ENCODE measurements at places on chromosomes 2 and 18.

GRCh38 chr2:230900336-230900995, 24.6 kb downstream of the GPR55 start:
- no peaks in the 10 kb centered on the region for H3K36me3 ChIP-seq
- H3K27me3 ChIP-seq, result peaks cover 2% of the 10 kb centered on the region
- H3K4me1 ChIP-seq, result peaks cover 10% of the 10 kb centered on the region

- H3K27ac ChIP-seq, result no peak overlapping the region
- H3K36me3 ChIP-seq, result no peaks in the 10 kb centered on the region
- no peaks in the 10 kb centered on the region for H3K27me3 ChIP-seq
These were observed 244.1 kb upstream of the NRP2 start for GRCh38 chr2:205438241-205438640.

GRCh38 chr18:57624988-57625387, 3.4 kb upstream of the NARS1 start:
- no peak for DNase-seq
- peaks cover 6% of the 10 kb centered on the region for H3K36me3 ChIP-seq
- no peak overlapping the region for H3K4me3 ChIP-seq
- no peaks in the 10 kb centered on the region for H3K27me3 ChIP-seq
- H3K4me1 ChIP-seq, result peaks cover 5% of the 10 kb centered on the region
- H3K27ac ChIP-seq, result no peak overlapping the region

- no peak overlapping the region for H3K27ac ChIP-seq
- no peak overlapping the region for H3K4me3 ChIP-seq
- peaks cover 2% of the 10 kb centered on the region for H3K4me1 ChIP-seq
- no peaks in the 10 kb centered on the region for H3K27me3 ChIP-seq
- no peak for DNase-seq
- peaks cover 2% of the 10 kb centered on the region for H3K36me3 ChIP-seq
These were observed 48.4 kb upstream of the TBR1 start for GRCh38 chr2:161367675-161368074.

DNA sequence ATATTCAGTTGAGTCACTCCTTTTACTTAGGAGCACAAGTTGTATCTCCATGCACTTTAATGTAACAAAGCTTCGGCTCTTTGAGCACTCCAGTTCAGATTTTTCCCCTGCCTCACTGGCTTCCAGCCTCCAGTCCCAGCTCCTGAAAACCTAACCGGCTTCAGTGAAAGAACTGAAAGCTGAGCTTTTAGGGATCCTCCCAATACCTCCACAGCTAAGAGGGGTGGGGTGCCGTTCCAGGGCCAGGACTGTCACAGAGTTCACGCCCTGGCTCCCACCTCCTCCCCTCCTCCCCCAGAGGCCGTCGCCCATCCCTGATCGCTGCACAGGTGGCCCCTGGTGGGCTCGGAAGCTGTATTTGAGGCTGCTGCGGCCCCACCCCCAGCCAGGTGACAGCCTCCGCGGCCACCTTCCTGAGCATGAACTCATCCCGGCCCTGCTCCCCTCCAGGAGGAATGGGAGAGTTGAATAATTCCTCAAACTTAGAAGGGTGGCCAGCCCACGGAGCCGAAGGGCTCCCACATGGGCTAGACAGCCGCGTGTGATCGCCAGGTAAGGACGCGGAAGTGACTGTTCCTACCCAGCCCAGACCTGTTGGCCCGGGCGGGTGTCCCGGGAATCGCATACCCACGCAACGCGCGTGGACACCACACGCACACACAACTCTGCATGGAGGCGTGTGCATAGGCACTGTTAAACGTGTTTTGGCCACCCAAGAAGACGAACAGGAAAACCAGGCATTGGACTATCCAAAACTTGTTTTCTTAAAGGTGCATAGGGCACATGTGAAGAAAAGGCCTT, 1.8 kb downstream of the MYO5B start:
- H3K4me1 ChIP-seq, result peaks cover 12% of the 10 kb centered on the region
- H3K27ac ChIP-seq, result no peak overlapping the region
- H3K27me3 ChIP-seq, result peaks cover 44% of the 10 kb centered on the region
- DNase-seq, result no peak

- H3K36me3 ChIP-seq, result peaks cover 72% of the 10 kb centered on the region
- no peaks in the 10 kb centered on the region for H3K4me1 ChIP-seq
- H3K27ac ChIP-seq, result no peak overlapping the region
- H3K27me3 ChIP-seq, result no peaks in the 10 kb centered on the region
- DNase-seq, result no peak
These were observed 105.9 kb downstream of the NAT8 start for GRCh38 chr2:73536133-73536840.

GRCh38 chr2:146624430-146625160, 1220.2 kb upstream of the ACVR2A start:
- no peak for DNase-seq
- H3K27me3 ChIP-seq, result no peaks in the 10 kb centered on the region
- H3K4me3 ChIP-seq, result no peak overlapping the region

- no peak overlapping the region for H3K4me3 ChIP-seq
- no peak overlapping the region for H3K27ac ChIP-seq
- no peak for DNase-seq
- H3K27me3 ChIP-seq, result no peaks in the 10 kb centered on the region
- H3K36me3 ChIP-seq, result no peaks in the 10 kb centered on the region
These were observed 39.7 kb downstream of the RAPGEF4 start for GRCh38 chr2:172775319-172775718.

DNA sequence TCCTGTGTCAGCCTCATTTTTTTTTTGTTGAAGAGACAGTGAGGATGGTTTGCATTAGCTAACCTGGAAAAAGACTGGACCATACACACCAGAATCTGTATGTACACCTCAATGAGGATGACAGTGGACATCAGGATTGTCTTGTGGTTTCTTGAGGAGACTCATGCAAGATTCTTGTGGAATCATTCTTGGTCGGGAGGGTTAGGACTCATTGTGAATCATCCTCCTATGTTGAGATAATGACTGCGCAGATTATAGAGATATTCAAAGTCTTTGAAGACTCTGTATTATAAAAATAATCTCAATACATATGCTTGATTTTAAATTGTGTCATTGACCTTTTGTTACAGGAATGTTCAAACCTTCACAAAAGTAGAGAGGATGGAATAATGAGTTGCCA, 49.1 kb upstream of the DOCK10 start:
- H3K27me3 ChIP-seq, result no peaks in the 10 kb centered on the region
- DNase-seq, result no peak
- H3K4me3 ChIP-seq, result no peak overlapping the region

GRCh38 chr2:239312081-239312511, 88.7 kb downstream of the HDAC4 start:
- DNase-seq, result no peak
- H3K27me3 ChIP-seq, result no peaks in the 10 kb centered on the region
- no peak overlapping the region for H3K4me3 ChIP-seq
- no peak overlapping the region for H3K27ac ChIP-seq

- DNase-seq, result no peak
- no peaks in the 10 kb centered on the region for H3K4me1 ChIP-seq
- H3K27me3 ChIP-seq, result no peaks in the 10 kb centered on the region
- H3K36me3 ChIP-seq, result no peaks in the 10 kb centered on the region
- no peak overlapping the region for H3K4me3 ChIP-seq
These were observed 8.6 kb downstream of the AGFG1 start for GRCh38 chr2:227480528-227480927.

DNA sequence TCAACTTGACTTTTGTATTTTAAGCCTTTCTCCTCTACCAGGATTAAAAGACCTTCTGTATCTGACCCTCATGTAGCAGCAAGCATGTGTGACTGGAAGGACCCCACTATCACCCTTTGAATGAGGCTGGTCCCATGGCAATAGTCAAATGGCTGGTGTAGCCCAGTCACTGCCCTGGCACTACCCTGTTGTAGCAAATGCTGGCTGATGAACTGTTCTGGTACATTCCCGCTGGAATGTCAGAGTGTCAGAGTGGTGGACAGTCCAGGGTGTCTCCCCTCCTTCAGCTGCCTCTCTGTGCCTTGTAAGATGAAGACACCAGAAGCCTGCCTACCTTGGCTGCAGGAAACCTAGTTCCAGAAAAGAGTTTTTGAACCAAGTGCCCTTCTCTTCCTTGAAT, 115.7 kb downstream of the ACKR3 start:
- no peaks in the 10 kb centered on the region for H3K36me3 ChIP-seq
- DNase-seq, result no peak
- H3K4me3 ChIP-seq, result no peak overlapping the region
- H3K27ac ChIP-seq, result no peak overlapping the region
